ENCODE measurements at places on chromosomes 1 and 21.

- no peak for DNase-seq
These were observed 46.3 kb upstream of the CACYBP start for GRCh38 chr1:174953285-174954072.

GRCh38 chr1:112954945-112955772 is 837 bp downstream of the SLC16A1 start:
- peak; percentile 37 for DNase-seq

- peak; percentile 64 for DNase-seq
These were observed at the start of gene RASSF5 for GRCh38 chr1:206507284-206508129. Gene RASSF5, plus strand, starts transcription at chr1:206507531. Its CDS starts 72 bp downstream, at chr1:206507603.

- no peak for DNase-seq
These were observed 29.1 kb upstream of the SAMD13 start for GRCh38 chr1:84272401-84272800.

GRCh38 chr1:53066891-53067738 is 5.1 kb downstream of the PODN start:
- DNase-seq, result no peak
